ENCODE measurements at places on chromosomes 6 and 20.

DNA sequence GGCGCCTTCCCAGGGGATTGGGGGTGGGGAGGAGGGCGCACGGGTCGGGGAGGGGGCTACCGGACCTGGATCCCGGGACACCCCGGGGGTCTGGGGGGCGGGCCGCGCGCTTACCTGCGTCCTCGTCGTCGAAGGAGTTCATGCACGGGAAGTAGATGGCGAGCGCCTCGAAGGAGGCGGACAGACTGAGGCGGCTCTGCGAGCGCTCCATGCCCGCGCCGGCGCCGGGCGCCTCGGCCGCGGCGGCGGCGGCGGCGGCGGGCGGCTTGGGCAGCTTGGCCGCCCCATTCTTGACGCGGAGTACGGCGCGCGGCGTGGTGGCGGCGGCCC lies 320 bp downstream of the RIMS4 start:
- H3K27me3 ChIP-seq: peaks cover 11% of the 10 kb centered on the region
- peaks cover 7% of the 10 kb centered on the region for H3K4me1 ChIP-seq
- peak overlapping the region; percentile 45 for H3K4me3 ChIP-seq
- H3K27ac ChIP-seq: no peak overlapping the region
- no peaks in the 10 kb centered on the region for H3K36me3 ChIP-seq
- no peak for DNase-seq

DNA sequence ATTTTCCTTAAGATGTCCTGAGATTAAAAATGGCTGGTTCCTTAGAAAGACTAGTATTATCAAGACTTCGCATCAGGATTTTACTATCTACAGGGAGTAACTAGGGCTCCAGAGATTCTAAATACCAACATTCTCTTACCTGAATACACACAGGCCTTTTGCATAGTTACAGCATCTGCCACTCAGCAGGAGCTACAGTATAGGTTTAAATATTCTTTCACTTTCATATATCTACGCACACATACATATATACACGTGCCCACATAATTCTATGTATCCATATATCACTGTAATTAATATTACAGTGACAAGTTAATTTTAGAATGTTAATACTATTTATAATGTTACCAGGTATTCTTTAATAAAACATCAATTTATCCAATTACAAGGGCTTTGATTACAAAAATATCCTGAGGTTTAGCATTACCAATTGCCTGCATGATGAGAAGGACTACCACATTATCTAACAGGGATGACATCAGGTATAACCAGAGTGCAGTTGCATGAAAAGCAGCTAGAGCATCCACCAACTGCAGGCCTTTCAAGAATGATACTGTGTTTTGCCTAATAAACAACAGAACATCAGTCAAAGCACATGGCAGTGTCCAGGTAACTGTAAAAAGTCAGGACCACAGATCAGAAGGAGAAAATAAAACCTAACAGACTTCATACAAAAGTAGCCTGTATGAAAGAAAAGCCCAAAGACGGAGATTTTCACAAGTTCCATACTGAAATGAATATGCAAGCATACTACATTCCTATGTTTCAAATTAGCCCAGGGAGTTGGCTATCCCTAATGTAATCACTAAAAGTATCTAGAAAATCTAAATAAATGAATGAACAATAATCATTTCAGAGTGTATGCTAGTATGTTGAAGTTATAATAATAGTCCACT lies 268.7 kb downstream of the PTPRK start:
- H3K27ac ChIP-seq: no peak overlapping the region
- H3K4me3 ChIP-seq: no peak overlapping the region
- H3K4me1 ChIP-seq: no peaks in the 10 kb centered on the region
- DNase-seq: no peak
- no peaks in the 10 kb centered on the region for H3K27me3 ChIP-seq

DNA sequence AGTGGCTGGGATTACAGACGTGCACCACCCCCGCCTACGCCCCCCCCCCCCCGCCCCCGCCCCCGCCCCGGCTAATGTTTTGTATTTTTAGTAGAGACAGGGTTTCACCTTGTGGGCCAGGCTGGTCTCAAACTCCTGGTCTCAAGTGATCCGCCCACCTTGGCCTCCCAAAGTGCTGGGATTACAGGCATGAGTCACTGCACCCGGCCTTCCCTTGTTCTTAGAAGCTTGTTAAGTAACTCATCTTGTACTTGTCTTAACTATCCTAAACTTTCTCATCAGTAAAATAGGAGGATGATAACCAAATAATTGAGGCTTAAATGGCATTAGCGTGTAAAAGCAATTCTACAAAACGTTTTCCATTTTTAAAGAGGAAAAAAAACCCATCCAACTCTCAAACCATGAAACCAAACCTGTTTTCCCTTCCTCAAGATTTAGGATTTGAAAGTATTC lies 4.2 kb downstream of the CDYL start:
- no peak overlapping the region for H3K27ac ChIP-seq
- H3K27me3 ChIP-seq: no peaks in the 10 kb centered on the region
- no peaks in the 10 kb centered on the region for H3K36me3 ChIP-seq
- no peak overlapping the region for H3K4me3 ChIP-seq
- no peak for DNase-seq
- peaks cover 9% of the 10 kb centered on the region for H3K4me1 ChIP-seq

GRCh38 chr20:60064554-60065196 lies 106.5 kb downstream of the CDH26 start:
- no peak overlapping the region for H3K4me3 ChIP-seq
- H3K4me1 ChIP-seq: peaks cover 12% of the 10 kb centered on the region

DNA sequence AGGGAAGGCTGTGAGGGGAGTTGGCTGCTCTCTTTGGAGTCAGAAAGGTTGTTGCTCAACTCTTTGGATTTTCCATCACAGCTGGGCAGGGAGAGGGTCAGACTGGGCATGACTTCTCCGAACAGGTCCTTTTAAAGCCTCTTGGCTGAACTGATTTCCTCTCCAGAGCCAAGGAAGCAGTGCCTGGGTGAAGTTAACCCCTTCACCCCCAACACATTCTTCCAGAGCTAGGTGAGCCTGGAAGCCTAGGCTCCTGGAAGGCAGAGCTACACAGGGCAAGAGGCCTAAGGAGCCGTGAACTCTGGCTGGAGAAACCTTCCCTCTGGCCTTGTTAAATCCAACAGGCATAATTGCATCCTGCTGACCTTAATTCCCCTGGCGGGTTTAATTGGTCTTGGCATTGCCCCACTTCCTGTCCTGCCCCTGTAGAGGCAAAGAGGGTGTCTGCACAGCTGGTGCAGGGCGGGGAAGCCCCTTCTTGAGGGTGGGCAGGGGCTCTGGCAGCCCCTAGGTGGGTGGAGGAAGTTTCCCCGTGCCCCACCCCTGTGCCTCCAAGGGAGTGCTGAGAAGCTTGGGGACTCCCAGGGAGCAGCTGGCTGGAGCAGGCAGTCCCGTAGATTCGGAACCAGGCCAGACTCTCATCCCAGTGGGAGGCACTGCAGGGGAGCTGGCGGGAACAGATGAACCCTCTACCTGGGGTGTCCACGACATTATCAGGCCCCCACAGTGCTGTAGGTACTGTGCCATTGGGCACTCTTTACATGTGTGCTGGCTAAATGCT lies 3.6 kb upstream of the MYLK2 start:
- H3K27me3 ChIP-seq: no peaks in the 10 kb centered on the region
- H3K27ac ChIP-seq: peak overlapping the region; percentile 91
- H3K4me1 ChIP-seq: peaks cover 60% of the 10 kb centered on the region
- no peak overlapping the region for H3K4me3 ChIP-seq
- DNase-seq: peak; percentile 84

- H3K27ac ChIP-seq: no peak overlapping the region
- DNase-seq: no peak
- no peaks in the 10 kb centered on the region for H3K27me3 ChIP-seq
- H3K4me3 ChIP-seq: no peak overlapping the region
These were observed 52.2 kb downstream of the REV3L start for GRCh38 chr6:111430605-111431376.

- no peaks in the 10 kb centered on the region for H3K27me3 ChIP-seq
- no peak overlapping the region for H3K4me3 ChIP-seq
- H3K36me3 ChIP-seq: no peaks in the 10 kb centered on the region
- H3K27ac ChIP-seq: no peak overlapping the region
- no peaks in the 10 kb centered on the region for H3K4me1 ChIP-seq
These were observed 7.0 kb upstream of the CSNK2A1 start for GRCh38 chr20:550611-551010.

GRCh38 chr6:6320901-6321300 lies 439 bp upstream of the F13A1 start:
- no peaks in the 10 kb centered on the region for H3K36me3 ChIP-seq
- H3K27me3 ChIP-seq: no peaks in the 10 kb centered on the region
- no peak overlapping the region for H3K27ac ChIP-seq
- DNase-seq: no peak

- H3K4me1 ChIP-seq: no peaks in the 10 kb centered on the region
- no peaks in the 10 kb centered on the region for H3K36me3 ChIP-seq
- H3K4me3 ChIP-seq: no peak overlapping the region
These were observed 83.0 kb upstream of the TCF21 start for GRCh38 chr6:133805876-133806275.

GRCh38 chr6:155301867-155302266 lies 12.4 kb downstream of the TFB1M start:
- no peak overlapping the region for H3K4me3 ChIP-seq
- peaks cover 7% of the 10 kb centered on the region for H3K36me3 ChIP-seq
- DNase-seq: no peak
- H3K27ac ChIP-seq: no peak overlapping the region
- H3K27me3 ChIP-seq: no peaks in the 10 kb centered on the region

GRCh38 chr20:78338-78737 lies 9.1 kb upstream of the DEFB125 start:
- DNase-seq: no peak
- no peaks in the 10 kb centered on the region for H3K36me3 ChIP-seq
- H3K4me3 ChIP-seq: no peak overlapping the region
- no peaks in the 10 kb centered on the region for H3K27me3 ChIP-seq
- no peak overlapping the region for H3K27ac ChIP-seq

DNA sequence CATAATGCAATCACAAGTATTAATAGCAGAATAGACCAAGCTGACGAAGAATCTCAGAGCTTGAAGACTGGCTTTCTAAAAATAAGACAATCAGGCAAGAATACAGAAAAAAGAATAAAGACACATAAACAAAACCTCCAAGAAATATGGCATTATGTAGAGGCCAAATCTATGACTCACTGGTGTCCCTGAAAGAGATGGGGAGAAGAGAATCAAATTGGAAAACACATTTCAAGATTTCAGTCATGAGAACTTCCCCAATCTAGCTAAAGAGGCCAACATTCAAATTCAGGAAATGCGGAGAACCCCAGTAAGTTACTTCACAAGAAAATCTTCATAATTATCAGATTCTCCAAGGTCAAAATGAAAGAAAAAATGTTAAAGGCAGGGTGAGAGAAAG lies 69.0 kb upstream of the PDE7B start:
- no peak overlapping the region for H3K4me3 ChIP-seq
- H3K4me1 ChIP-seq: no peaks in the 10 kb centered on the region
- H3K36me3 ChIP-seq: no peaks in the 10 kb centered on the region
- no peak for DNase-seq
- no peak overlapping the region for H3K27ac ChIP-seq

- no peak for DNase-seq
- H3K4me3 ChIP-seq: no peak overlapping the region
- H3K27me3 ChIP-seq: no peaks in the 10 kb centered on the region
- peaks cover 19% of the 10 kb centered on the region for H3K4me1 ChIP-seq
These were observed 218.2 kb upstream of the RNF24 start for GRCh38 chr20:4233520-4233919.

DNA sequence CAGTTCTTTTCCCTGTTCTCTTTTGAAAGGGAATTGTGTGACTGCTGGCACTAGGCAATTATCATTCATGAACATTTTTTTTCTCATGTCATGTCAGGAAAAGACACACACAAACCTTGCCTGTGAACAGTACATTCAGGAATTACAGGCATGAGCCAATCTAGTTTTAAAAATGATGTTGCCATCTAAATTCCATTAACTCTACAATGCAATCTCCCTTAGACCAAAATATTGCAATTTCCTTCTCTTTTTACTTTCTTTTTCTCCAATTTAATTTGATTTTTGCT lies 127.5 kb upstream of the STMND1 start:
- H3K36me3 ChIP-seq: no peaks in the 10 kb centered on the region
- peaks cover 5% of the 10 kb centered on the region for H3K4me1 ChIP-seq
- no peak for DNase-seq
- H3K4me3 ChIP-seq: no peak overlapping the region

GRCh38 chr6:155962276-155962675 lies 506.6 kb upstream of the NOX3 start:
- H3K4me3 ChIP-seq: no peak overlapping the region

GRCh38 chr6:35146453-35146852 lies 5.3 kb upstream of the TCP11 start:
- no peak overlapping the region for H3K27ac ChIP-seq
- no peaks in the 10 kb centered on the region for H3K36me3 ChIP-seq
- no peaks in the 10 kb centered on the region for H3K27me3 ChIP-seq
- H3K4me1 ChIP-seq: peaks cover 4% of the 10 kb centered on the region

DNA sequence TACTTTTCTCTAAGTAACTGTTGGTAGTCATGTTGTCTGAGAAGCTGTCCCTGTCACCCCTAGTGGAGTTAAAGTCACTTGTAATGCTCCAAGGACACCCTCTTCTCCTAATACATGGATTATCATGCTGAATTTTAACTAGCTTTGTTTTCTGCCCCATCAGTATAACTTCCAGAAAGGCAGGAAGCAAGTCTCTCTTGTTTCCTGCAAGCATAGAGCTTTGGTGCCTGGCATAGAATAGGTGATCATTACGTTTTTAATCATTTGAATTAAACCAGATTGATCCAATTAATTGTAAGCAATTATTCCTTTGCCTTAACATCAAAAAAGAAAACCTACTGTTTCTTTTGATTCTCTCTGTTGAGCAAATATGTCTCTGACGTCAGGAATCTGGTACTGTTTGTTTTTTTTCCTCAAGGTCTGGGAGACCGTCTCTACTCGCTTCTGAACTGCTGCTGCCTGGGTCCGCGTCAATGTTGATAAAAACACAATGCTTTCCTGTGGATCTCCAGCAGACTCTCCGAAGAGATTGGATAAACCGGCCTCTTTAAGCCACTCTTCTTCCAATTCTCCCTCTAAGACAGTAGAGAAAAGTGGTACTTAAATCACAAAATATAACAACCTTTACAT lies 71.8 kb downstream of the ARHGAP18 start:
- H3K4me1 ChIP-seq: no peaks in the 10 kb centered on the region
- no peak overlapping the region for H3K27ac ChIP-seq
- no peak overlapping the region for H3K4me3 ChIP-seq
- no peaks in the 10 kb centered on the region for H3K27me3 ChIP-seq

GRCh38 chr20:19885939-19886660 lies 128.0 kb downstream of the RIN2 start:
- peaks cover 43% of the 10 kb centered on the region for H3K4me1 ChIP-seq
- peak overlapping the region; percentile 33 for H3K4me3 ChIP-seq
- no peaks in the 10 kb centered on the region for H3K27me3 ChIP-seq
- peak; percentile 72 for DNase-seq

Measured in ascending aorta (tissue), 2 donors.